Retinal pigment epithelial cell (primary cell): ENCODE measurements at places on chromosomes 3 and 15.

DNA sequence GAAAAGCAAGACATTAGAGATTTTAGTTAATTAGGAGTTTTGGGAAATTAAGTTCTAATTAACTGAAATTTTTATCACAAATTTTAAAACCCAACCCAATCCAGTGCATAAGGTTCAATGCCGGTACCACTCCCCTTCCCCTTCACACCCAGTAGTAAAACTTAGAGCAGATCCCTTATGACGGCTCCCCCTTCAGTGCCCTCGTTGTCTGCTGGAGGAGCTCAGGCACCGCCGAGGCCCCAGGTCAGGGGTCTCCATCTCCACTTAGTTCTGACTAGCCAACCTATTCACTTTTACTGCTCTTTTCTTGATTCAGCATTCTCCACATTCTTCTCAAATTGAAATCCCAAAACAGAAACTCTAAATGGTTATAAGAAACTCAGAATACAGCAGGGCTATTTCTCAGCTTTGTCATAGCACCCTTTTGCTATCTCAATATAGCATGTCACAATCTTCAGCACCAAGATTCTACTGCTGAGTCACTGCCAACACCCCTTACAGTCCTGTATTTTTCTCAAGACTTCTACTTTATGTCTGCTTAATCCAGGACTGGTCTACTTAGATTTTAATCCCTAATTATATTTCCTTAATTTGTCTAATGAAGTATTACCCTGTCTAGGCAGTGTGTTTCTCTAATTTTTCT is 39.8 kb downstream of the TUBGCP4 start:
- DNase-seq = peak; percentile 9

GRCh38 chr3:9342696-9343095 is 20.2 kb upstream of the THUMPD3 start:
- DNase-seq = no peak

DNA sequence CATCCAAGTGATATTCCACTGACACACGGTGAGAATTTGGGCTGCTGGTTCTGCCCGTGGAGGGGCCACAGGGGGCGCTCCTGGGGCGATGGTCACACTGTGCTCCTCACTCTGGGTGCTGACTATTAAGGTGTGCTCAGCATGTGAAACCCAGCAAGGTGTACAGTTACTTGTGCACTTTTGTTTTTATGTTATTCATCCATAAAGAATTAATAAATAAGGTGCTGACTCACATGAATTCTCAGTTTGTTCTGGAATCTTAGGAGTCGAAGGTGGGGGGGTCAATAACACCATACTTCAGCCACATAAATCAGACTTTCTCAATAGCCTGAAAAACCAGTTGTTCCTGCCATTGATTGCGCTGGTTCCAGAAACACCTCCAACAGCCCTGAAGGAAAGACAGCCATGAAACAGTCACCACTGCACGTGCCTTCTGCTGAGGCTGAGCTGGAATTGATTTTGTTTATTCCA is 53.5 kb upstream of the SPATA12 start:
- no peak for DNase-seq

- peak; percentile 6 for DNase-seq
Observed at GRCh38 chr3:180804916-180805315, 107.6 kb upstream of the FXR1 start.
